Sigmoid colon (tissue), 7 donors: ENCODE measurements at places on chromosomes 11 and 22. TPM values are rescaled to one million over a fixed set of nuclear protein-coding genes. Genes with fewer than 3 reads are reported as not detected.

DNA sequence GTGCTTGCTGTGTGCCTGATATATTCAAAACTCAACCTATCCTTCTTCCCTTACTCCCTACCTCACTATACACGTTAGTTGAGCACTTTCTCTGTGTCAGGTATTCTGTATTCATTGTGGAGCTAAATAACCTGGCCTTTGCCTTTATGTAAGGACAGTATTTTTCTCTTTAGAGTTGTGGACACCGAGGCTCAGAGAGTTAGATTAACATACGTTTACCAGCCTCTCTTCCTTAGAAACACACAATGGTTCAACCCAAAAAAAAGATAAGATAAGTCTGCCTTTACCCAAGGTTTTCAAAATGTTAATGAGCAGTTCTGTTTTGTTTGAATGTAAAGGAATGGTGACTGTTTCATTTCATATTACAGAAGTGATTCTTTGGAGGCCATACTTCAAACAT is 45.0 kb downstream of the CBL start:
- DNase-seq, result no peak

DNA sequence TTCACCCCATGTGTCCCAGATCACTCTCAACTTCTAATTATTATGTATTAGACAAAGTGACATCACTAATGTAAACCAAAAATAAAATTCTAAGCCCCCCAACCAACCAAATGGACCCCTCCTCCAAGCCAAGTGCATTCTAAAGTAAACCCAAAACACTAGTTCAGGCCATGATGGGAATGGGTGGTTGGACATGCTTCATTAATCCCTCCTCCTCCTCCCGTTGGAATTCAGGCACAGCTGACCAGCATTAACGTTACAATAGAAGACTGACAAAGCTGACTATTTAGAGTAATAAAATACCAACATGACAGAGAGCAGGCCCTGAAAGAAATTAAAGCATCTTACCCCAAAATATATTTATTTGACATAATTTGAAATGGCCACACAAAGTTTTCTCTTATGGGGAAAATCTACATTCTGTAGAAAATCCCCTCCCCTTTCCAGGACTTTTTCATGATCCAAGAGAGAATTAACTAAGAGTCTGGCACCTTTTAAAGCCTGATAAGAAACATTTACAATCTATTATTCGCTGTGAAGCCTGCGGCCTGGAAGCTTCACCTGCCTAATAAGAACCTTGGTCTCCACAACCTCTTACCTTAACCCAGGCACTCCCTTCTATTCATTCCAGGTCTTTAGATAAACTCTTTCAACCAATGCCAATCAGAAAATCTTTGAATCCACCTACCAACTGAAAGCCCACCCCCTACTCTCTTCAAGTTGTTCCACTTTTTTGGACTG is 948.5 kb upstream of the CCDC90B start:
- no peak for DNase-seq

DNA sequence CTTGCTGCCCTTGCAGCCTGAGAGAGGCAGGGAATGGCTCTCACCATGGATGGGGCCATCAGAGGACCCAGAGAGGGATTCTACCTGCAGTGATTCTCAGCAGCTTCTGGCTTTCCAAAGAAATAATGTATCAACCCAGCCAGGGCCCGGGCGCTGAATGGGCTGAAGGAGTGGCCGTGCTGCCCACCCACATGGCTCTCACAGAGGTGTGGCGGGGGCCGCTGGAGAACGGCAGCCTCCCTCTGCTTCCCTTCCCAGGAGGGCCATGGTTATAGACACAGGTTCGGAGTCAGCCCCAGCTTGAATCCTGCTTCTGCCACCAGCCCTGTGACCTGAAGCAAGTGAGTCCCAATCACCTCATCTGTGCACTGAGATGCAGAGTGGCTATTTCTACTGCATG is 82.7 kb downstream of the THAP12 start:
- DNase-seq, result no peak

GRCh38 chr22:28810821-28811491 is 10.6 kb upstream of the XBP1 start:
- no peak for DNase-seq

- DNase-seq, result no peak
These were observed 116.6 kb downstream of the TBC1D22A start for GRCh38 chr22:46879083-46879482.

DNA sequence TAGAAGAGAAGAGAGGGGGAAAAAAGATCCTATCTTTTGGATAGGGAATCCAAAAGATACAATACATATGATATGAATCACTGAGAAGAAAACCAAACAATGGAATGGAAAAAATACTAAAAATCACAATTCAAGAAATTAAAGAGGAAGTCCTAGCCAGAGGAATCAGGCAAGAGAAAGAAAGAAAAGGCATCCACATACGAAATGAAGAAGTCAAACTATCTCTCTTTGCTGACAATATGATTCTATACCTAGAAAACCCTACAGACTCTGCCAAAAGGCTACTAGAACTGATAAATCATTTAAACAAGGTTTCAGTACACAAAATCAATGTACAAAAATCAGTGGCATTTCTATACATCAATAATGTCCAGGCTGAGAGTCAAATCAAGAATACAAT is 91.4 kb downstream of the EFCAB6 start:
- DNase-seq, result no peak

DNA sequence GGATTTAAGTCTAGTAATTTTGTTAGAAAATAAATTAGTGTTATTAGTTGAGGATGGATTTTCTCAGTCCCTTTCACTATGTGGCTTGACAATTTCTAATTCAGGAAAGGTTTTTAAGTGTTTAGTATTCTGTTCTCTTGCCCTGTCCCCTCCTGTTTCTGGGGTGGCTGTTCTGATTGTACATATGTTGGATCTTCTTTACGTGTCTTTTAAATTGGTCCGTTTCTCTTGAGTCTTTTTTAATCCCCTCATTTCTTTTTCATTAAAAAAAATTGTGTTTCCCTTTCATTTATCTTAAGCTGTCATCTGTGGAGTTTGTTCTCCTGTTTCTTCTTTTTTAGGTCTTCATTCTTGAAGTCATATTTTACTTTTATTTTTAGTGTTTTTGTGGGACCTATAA is 12.5 kb downstream of the ZBED4 start:
- DNase-seq, result no peak

DNA sequence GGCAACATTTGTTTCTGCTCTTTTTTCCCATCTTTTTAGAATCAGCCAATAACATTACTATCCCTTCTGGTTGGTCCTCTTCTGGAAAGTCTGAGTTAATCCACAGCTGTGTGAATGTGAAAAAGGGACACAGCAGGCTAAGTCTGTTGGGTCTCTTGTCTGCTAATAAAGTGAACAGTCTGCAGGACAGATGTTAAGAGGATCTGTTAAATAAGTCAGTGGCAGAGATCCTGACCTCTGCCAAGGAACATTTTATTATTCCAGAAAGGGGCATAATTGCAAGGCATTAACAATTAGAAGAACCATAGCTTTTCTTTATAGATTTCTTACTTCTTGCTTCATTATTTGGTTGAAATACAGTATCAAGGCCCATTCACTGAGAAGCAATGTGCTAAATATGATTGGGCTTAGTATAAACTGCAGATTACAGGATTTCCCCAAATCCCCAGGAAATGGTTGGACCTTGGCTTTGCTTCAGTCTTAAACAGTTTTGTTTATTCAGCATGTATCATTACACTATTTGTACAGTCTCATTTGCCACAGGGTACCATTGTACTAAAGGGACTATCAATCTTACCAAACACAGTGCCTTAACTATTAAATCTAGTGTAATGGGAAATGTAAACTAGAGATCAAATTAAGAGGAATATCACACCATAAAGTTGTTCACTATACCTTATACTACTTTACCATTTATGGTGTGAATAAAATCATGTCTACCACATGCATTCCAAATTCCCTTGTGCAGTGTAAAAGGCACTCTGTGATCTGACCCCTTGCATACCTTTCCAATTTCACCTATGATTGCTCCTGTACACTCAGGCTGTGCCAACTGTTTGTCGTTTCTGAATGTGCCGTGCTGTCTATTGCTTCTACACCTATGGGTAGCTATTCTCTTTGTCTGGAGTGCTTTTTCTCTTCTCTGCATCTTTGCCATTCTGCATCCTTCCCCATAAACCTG is 274.0 kb downstream of the SOX6 start:
- DNase-seq, result no peak

DNA sequence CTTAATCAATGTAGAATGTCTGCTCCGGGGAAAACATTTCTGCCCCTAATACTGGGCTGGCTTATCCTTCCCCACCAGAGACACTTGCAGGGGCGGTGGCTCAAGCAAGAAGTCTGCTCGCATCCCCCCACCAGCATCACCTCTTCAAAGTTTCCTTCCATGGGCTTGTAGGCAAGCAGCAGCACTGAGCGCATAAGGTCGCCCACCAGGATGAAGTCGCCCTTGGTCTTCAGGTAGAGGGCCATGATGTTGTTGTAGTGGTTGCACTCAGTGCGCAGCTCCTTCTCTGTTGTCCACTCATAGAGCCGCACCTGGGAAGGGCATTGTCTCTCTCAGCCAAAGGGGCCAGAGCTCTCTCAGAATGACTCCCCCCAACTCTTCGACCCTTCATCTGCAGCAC is 8.6 kb upstream of the VWCE start:
- DNase-seq, result no peak

DNA sequence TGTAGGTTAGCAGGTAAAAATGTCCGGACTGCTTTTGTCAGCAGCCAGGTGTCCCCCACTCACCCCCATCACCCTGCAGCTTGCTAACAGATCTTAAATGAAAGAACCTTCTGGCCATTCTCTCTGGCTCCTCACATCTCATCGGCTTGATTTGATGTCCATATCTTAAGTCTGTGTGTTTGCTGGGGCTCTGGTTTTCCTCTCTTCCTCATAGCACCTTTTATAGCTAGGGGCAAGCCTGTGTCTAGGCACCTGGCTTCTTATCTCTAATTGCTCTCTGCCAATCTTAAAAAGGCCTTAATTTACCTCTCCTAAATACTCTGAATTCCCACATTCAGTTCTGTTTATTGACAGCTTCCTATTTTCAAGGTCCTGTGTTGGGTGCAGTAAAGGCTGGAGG is 72.0 kb downstream of the ARHGAP42 start:
- DNase-seq, result no peak

GRCh38 chr11:35288309-35288708 is 131.0 kb downstream of the SLC1A2 start:
- DNase-seq, result no peak

DNA sequence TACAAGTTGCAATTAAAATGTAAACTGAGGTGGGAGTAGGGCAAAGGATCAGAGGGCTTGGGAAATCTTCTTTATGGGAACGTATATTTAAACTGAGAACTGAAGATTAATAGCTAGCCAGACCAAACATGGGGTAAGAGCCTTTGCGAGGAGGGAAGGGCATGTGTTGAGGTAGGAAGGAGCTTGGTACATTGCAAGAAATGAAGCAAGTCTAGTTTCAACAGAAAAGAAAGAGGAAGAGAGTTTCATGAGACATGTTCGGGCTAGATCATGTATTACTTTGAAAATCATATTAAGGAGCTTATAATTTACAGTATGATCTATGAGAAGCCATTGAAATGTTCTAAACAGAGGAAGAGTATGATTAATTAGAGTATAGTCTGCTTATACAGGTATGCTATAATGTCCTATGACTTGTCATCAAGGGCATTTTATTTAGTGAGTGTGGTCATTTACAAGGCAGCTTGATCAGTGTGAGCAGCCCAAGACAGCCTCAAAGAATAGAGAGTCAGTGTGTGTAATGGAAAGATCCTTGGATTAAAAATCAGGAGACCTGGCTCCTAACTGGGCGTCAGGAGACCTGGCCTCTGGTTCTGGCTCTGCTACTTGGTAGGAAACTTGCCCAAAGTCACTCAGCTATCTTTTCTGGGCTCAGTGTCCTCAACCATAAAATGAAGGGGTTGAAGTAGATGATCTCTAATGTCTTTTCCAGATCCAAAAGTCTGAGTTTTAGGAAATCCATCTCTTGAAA is 10.9 kb downstream of the GAS2 start:
- DNase-seq, result no peak

PEX16 gene
- 25.7 TPM for total RNA-seq

SOX6 gene
- 1.7 TPM for total RNA-seq
